ENCODE measurements at places on chromosomes 3 and 15.

DNA sequence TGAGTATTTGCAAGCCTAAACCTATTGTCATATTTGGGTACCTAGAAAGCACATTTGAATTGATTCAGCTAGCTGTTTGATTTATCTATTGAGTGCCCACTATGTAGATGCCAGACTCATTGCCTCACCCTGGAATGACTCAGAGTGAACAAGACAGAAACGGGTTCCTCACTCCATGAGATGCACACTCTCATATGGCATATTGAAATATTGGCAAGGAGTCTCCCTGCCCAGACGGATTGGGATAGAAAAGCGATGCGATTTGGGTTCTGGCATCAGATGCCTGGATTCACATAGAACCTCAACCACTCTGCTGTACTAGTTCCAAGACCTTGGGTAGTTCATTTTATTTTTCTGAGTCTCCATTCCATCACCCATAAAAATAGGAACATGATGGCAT, 22.5 kb downstream of the LRRN1 start:
- no peak for DNase-seq

GRCh38 chr3:3783696-3784095, 15.5 kb upstream of the LRRN1 start:
- DNase-seq = no peak

DNA sequence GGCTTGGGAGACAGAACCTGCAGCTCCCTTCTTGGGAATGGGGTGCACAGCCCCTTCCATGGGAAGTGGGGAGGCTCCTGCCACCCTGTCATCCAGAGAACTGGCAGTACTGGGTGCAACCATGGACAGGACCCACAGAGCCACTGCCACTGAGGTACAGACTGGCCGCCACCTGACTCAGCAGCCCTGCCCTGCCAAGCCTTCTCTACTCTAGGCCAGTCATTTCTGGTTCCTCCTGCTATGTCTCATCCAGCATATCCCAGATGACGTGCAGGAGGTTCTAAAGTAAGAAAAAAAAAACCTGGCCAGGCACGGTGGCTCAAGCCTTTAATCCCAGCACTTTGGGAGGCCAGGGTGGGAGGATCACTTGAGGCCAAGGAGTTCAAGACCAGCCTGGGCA, 76.9 kb upstream of the RPL32 start:
- no peak for DNase-seq

GRCh38 chr3:65112751-65113300, 425.0 kb upstream of the ADAMTS9 start:
- DNase-seq = no peak

DNA sequence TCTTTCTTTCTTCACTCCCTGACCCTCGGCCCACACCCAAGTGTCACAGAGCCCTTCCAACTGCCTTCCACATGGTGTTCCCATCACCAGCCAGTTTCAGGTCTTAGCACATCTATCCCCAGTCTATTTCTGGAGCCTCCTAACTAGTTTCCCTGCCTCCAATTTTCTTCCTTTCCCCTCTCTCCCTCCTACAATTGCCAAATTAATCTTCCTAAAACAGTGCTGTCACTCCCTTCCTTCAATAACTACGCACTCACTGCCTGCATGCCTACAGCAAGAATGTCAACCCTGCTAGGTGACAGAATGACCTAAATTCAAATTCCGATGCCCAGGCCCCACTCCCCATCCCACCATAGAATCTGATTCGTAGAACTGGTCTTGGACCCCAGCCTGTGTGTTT, 36.1 kb upstream of the CA12 start:
- DNase-seq = no peak

- no peak for DNase-seq
Measured at GRCh38 chr3:141073580-141073979, 22.4 kb downstream of the SPSB4 start.

DNA sequence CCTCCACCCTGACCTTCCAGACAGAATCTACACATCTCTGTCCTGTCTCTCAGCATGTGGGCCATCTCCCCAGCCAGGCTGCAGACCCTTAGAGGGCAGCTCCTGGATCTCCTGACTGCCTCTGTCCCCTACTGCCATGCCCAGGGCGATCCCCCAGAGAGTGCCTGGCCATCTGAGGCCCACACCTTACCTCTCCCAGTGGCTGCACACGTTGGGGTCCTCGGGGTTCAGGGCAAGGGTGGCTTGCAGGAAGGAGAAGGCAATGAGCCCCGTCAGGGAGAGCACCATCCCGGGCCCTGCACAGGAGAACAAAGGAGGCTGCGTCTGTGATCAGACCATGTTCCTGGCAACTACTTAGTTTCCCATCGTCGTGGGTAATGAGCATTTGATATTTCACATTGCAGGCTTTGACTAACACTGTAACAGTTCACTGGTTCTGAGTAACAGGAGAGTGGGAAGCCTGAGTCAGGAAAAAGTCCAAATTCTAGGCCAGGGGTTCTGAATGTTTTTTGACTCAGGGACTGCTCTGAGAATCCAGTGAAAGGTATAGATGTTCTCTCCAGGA, 125.4 kb downstream of the MEGF11 start:
- no peak for DNase-seq

GRCh38 chr3:39138804-39139415, 14.5 kb downstream of the CSRNP1 start:
- no peak for DNase-seq

- DNase-seq = no peak
Measured at GRCh38 chr15:52527911-52528563, 643 bp downstream of the MYO5A start.

DNA sequence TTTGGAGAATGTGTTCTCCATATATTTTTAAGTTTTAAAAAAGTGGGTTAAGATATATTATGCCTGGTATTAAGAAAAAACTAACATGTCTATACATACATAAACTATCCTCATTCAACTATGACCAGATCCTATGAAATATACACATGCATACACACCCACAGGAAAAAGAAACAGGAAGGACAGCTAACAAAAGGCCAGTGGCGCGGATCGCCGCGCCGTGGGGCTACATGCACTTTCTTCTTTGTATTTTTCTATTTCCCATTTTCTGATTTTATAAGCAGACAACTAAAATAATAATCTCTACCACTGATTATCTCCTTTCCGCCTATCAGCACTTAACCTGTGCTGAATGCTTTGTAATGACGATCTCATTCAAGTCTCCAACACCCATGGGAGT, 160.1 kb downstream of the OR4M2 start:
- no peak for DNase-seq

- no peak for DNase-seq
Measured at GRCh38 chr3:162015856-162016255, 519.2 kb downstream of the OTOL1 start.

GRCh38 chr3:187022403-187023029, 92.2 kb downstream of the ST6GAL1 start:
- DNase-seq = no peak
